ENCODE measurements at places on chromosomes 7 and 10.

- no peak for DNase-seq
Measured at GRCh38 chr7:105637755-105638154, 56.5 kb upstream of the EFCAB10 start.

- no peak for DNase-seq
Measured at GRCh38 chr10:129808092-129808983, 155.7 kb downstream of the EBF3 start.

DNA sequence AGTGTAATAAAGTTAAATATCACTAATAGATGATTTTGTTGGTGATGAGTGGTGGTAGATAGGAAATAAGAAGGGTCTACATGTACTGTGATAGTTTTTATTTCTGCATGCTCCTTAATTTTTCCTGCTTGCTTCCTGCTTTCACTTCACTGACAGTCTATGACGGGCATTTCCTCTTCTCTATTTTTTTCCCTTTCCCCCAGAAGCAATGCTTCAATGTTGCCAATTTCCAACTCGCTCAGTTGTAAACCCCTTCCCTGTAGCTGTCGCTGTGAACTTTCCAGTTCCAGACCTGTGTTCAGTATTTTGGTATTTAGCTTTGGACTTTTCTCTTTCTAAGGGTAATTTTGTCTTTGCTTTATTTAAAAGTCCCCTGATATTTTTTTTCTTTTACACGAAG is 123.5 kb upstream of the AGR3 start:
- no peak for DNase-seq

DNA sequence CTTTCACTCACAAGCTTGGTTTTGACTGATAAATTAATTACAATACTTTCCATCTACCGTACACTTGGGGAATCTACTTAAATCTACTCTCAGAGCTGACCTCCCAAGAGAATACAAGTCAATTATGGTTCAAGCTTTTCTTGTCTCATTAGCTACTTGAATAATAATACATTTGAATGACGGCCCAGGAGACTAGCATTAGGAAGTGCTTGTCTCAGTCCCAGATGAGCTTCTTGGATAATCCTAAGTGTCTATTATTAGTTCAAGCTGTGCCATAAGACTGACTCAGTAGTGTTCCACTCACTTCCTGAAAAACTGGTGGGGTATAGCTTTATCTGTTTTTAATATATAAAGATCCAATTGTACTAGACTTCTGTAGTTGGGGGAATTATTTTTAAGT is 100.2 kb downstream of the GNAT3 start:
- no peak for DNase-seq

- DNase-seq = no peak
Measured at GRCh38 chr10:68171539-68172080, 60.3 kb downstream of the ATOH7 start.

DNA sequence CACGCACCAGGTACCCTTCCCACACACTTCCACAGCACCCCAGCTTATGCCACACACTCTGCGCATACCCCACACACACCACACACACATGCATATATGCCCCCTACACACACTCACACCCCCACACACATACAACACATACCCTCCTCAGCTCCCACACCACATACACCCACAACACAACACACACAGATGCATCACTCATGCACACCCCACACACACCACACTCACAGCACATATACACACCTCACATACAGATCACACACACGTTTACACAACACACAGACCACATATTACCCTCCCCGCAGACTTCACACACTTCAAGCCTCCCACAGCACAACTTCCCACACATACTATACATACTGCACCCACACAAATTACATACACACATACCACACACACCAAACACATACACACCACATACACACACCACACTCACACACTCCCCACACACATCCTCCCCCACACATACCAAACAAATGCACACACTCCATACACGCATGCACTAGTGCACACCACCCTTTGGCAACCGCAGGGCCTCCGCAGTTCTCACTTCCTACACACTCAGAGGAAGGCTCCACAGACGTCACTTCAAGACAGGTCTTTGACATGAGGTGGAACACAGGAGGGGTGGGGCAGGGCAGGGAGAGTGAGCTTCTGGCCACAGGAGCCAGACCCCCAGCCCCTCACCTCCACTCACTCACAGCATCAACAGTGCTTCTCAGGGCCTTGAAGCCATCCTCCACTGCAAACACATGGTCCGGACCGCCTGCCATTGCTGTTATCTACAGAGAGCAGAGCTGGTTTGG is 18.5 kb upstream of the ANTXRL start:
- no peak for DNase-seq

GRCh38 chr7:55733241-55734140 is 129.1 kb downstream of the SEPTIN14 start:
- DNase-seq = no peak

DNA sequence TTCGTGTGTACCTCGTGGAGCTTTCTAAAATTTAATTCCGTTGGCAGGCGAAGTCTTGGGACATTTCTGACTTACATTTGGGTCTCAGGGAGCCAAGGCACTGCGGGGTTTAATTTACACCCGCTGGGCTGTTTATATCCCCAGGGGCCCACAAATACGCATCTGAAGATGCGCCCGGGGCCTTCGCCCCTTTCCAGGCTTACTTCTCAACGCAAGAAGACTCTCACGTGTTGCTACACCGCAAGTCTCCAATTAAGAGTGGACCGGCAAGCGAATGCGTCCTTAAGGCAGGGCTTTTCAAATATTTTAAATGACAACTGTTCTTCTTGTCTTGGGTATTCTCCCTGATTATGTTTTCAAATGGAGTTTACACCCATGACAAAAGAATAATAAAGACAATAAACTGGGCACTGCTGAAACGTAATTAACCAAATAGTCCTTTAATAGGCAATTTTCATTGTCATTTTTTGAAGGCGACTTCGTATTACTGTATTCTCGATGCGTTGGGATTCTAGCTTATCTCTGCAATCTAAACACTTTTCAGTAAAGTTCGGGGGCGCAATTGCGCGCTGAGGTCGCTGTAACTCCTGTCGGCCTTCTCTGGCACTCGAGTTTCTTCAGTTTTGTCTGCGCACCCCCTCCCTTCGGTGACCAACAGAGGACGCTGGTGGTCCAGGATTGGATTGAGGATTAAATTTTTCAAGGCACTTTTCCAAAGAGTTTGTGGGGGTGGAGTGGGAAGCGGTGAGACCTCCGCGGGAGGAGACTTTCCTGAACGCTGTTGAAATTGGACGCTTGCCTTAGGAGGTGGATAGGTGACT is 837 bp upstream of the IGFBP3 start:
- DNase-seq = peak; percentile 73

DNA sequence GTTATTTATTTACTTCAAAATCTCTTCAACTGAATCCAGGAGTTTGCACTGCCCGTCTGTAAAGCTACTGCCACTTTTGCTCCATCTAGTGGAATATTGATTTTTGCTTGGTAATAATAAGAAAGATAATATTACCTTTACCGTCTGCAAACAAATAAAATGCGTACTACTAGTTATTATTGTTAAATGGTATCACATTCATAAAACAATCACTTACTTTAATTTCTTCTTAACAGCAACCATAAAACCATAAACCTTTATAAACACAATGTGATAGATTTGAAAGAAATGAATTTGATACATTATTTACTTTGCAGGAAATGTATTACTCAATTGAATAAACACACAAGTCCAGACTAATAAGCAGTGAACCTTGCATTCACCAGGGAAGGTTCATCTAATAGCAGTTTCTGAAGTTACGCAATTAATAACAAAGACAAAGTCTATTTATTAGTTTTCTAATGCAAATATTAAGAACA is 6.4 kb downstream of the AGMO start:
- no peak for DNase-seq

Measured in left ventricle myocardium superior (tissue), 1 donor.